Activated CD8-positive, alpha-beta memory T cell treated with anti-CD3 and anti-CD28 coated beads for 48 hours (primary cell): ENCODE measurements at places on chromosomes 4 and X.

DNA sequence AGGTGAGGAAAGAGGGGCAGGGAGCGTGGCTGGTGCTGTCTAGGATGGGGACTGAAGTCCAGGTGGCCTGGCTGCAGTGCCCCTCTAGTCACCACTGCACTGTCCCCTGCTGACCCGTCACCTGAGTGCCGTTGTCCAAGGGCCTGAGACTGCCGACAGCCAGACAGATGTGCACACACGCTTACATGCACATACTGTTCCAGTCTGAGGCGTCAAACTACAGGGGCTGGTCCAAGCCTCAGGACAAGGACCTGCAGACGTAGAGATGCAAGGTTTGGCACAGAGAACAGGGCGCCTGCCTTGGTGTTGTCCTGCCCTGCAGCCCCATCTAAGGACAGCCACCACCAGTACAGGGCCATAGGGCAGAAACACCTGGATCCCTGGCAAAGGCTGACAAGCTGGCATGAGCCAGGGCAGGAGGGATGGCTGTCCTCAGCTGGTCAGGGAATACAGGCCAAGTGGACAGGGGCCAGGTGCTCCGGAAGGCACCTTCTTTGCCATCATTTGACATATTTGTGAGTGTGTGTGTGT lies 1.7 kb downstream of the SLC2A9 start:
- no peak for DNase-seq

- no peak for DNase-seq
Observed at GRCh38 chr4:63393544-63393943, 1015.7 kb downstream of the TECRL start.

GRCh38 chr4:54586320-54586955 lies 71.3 kb upstream of the KIT start:
- no peak for DNase-seq

DNA sequence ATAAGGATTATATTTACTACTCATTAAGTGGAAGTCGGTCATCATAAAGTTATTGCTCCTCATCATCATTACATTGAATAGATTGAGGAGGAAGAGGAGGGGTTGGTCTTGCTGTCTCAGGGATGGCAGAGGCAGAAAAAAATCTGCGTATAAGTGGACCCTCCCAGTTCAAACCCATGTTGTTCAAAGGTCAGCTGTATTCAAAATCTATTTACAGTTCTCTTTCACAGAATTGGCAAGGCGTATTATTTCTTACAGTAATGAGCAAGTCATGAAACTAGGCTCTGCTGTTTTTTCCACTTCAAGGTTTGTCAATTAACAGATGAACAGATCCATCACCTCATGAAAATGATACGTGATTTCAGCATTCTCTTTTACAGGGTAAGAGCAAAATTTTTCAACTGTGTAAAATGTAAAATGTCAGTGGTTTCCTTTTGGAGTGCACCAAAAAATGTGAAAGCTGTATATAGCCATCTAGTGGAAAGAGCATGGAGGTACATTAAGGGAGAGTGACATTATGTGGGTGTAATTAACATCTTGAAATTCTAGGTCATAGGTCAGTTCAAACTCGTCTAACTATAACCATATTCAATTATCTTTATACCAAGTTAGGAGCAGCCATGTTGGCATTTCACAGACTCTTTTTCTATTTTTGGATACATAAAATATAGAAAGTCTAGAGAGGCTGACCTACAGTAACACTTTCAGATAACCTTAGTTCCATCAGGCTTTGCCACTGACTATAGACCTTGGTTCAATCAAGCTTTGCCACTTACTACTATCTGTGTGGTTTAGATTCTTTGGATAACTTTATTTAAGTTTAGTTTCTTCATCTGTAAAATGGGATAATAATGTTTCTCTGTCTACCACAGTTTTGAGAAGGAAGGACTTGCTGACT lies 30.1 kb downstream of the NEIL3 start:
- no peak for DNase-seq

- DNase-seq, result no peak
Observed at GRCh38 chr4:71304289-71304850, 34.5 kb upstream of the SLC4A4 start.

DNA sequence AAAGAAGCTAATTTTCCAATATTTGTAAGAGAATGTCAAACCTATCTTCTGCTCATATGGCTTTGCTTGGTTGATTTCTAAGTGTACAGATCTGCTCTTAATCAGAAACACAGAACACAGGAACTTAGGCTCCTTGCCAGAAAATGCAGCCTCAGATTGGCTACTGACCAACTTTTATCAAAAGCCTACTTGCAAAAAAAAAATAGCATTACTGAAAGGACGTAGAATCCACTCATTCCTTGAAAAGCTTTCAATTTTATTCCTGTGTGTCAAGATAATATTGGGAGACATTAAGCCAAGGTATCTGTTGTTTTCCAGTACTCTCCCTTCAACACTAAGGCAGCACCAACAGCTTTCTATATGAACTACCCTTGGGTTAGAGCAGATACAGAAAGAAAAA lies 127.6 kb upstream of the INTU start:
- no peak for DNase-seq

DNA sequence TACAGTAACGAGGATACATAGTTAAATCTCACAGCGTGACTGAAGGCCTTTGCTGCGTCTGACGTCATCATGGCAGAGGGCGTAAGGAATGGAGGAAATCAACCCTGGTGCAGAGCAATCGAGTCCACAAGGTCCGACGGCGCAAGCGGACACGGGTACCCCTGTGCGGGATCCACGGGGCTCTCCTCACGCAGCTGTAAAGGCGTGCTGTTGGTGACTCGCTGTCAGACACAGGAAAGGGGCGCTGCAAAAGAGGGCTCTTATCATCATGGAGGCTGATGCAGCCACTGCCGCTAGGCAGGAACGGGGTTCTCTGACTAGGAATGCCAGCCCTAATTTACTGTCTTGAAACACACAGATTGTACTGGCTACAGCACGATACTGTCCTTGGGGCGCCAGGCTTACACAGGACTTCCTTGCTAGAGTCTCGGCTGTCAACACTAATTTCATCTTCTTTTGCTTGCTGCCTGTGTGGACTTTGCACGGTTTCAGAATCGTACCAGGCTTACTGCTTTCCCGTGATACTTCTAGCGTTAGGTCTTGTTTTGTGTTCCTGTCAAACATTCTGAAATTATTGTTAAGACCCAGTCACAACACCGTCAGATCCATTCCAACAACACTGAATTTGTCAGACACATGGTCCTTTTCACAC lies 13.6 kb downstream of the RNF212 start:
- no peak for DNase-seq

- no peak for DNase-seq
Observed at GRCh38 chr4:178329226-178329872, 887.1 kb upstream of the AGA start.

- DNase-seq, result no peak
Observed at GRCh38 chr4:112704991-112705845, 68.3 kb downstream of the LARP7 start.

DNA sequence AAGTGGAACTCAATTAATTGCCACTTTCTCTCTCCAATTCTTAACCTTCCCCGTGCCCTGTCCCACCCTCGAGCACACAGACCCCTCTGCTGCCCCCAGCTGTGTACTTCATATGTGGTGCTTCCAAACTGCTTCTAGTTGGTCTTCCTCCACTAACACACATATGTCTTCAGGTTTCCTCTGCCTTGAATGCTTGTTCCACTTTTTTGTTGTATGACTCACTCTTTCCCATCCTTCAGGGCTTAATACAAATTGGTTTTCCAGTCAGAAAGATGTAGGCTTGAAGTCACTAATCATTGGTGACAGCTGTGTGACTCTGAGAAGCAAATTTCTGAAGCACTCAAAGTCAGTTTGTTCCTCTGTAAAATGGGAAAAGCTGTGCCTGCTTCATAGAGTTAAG lies 30.6 kb downstream of the TRIM2 start:
- DNase-seq, result no peak

GRCh38 chrX:154779261-154779660 lies 16.6 kb downstream of the DKC1 start:
- DNase-seq, result no peak

GRCh38 chr4:135240796-135241195 lies 1039.2 kb upstream of the PABPC4L start:
- DNase-seq, result no peak

GRCh38 chr4:90951037-90951436 lies 823.8 kb downstream of the CCSER1 start:
- DNase-seq, result no peak

DNA sequence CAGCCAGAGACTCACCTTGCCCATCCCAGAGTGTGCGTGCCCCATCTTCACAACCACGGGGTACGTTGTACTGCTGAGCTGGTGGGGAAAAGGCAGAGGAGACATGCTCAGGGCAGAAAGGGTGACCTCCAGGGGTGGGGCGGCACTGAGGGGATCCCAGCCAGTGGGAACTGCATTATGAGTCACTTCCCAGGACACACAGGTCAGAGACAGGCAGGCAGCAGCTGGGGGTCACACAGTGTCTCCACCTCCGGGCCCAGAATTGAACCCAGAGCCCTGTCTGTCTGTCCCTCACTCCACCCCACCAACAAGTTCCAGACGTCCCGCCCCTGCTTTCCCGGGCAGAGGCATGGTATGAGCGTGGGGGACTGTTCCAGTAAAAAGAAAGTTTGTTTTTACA lies 4.8 kb upstream of the TIMP1 start:
- DNase-seq, result no peak

GRCh38 chr4:103757631-103758030 lies 37.8 kb upstream of the TACR3 start:
- no peak for DNase-seq

DNA sequence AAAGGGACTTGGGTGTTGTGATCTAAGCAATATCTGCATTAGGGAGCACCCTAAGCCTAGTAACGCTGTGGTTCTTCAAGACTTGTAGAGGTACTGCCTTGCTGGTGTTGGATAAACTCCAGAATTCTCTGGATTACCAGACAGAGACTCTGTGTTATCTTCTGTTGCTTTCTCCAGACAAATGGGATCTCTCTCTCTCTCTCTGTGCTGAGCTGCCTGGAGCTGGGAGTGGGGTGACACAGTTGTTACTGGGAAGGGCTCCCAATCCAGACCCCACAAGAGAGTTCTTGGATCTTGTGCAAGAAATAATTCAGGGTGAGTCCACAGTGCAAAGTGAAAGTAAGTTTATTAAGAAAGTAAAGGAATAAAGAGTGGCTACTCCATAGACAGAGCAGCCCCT lies 48.8 kb downstream of the MCUB start:
- no peak for DNase-seq

GRCh38 chr4:7160951-7161440 lies 31.3 kb upstream of the SORCS2 start:
- no peak for DNase-seq

GRCh38 chrX:68929332-68930150 lies 100.7 kb downstream of the EFNB1 start:
- no peak for DNase-seq

DNA sequence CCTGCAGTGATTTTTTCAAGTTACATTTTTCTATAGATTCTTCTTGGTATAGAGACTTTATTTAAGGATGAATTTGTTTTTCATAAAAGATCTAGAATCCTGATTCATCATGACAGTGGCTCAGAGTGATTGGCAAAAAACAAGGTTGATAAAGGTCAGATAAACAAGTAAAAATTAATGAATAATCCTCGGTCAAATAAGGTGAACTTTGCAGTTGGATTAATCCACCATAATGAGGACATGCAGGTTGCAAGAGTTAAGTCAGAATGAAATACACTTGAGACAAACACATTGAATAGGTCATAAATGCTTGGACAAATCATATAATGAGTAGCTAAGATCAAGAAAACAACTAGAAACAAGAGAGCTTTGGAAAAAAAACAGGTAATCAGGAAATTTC lies 22.9 kb upstream of the UGT2B7 start:
- DNase-seq, result no peak

DNA sequence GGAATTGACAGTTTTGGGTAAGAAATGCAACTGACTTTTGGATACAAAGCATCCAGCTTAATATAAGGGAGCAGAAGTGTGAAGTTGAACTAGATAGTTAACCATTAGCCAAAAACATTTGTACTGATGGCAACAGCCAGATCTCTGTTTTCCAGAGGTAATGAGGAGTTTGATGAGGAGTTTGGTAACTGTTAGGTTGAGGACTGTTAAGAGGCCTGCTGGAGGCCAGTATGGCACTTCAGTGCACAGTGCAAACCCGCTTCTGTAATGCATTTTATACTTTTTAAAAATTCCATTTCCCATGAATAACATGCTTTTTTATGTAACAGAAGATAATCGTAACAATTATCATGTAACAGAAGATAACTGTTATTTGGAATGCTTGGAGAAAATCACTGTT lies 30.0 kb downstream of the CDKL5 start:
- no peak for DNase-seq

DNA sequence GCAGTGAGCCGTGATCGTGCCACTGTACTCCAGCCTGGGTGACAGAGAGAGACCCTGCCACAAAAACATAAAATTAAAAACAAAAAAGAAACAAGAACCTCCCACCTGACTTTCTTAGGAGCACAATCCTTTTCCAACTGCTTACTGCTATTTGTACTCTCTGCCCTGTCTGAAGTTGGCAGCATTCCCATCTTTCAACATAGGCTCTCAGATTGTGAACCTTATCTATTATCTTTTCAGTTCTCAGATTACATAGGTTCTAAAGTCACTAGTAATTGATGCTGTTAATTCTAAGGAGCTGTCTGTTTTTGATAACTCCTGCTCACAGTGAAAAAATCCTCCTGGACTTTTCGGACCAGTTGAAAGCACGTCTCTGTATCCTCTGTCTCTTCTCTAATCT lies 812.2 kb upstream of the CT83 start:
- DNase-seq, result no peak

DNA sequence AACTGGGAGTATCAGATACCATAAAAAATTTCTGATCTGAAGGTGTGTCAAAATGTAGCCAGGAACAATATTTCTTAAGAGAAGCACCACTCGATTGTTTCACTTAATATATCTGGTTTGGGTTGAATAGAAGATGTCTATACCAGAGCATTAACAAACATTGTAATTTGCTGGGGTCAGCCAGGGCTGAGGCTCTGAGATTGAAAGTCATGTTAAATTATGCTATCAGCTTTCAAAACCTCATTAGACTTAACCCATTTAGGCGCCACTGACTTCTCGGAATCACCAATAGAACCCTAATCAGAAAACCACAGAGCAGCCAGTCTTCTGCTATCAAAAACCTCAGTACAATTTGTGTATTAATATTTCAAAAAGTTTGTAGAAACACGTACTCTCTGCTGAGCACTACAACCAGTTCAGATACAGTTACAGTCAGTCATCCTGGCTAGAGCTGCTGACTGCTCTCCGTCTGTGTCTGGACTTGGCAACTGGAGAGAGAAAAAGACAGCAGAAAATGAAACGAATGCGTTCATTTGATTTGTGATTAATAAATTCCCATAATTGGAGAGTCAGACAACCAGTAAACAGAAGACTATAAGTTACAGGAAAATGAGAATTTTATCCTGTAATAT lies 848.6 kb upstream of the PABPC4L start:
- no peak for DNase-seq

DNA sequence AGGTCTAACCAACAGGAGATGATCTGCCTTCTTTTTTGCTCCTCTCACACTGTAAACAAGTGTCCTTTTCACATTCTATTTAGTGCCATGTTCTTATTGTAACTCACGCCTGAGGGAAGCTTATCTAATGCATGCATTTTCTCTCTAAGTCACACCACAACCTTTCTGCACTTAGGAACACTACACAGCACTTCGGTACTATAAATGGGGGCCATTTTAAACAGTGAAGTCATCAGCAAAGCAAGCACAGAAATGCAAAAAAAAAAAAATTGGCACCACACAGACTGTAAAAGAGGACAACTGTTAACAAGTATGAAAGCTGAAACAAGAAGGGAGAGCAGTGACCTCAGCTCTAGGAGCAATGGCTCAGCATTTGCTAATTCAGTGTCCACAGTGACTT lies 45.2 kb downstream of the PRSS12 start:
- no peak for DNase-seq

GRCh38 chr4:92111493-92111892 lies 192.3 kb upstream of the GRID2 start:
- no peak for DNase-seq
